Germinal center (tissue), 1 donor: ENCODE measurements at places on chromosomes 5 and 9.

- no peak for DNase-seq
Observed at GRCh38 chr5:173859408-173860159, 28.6 kb upstream of the CPEB4 start.

GRCh38 chr5:102800427-102800826 is 45.3 kb downstream of the PAM start:
- DNase-seq: no peak

DNA sequence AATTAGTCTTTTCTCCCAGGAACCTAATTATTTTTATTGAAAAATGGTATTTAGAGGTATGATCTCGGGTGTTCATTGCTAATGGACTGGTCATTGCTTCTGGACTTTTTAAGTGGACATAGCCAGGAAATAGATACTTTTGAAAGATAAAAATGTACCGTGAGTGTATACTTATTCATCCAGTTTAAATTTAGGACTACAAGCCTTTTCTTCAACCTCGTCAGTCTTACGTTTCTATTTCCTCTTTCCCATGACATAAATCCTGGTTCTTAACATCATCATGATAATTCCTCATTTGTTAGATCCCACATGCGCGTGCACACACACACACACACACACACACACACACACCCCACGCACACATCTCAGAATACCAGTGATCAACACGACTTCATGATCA is 15.1 kb downstream of the PDE8B start:
- DNase-seq: no peak

GRCh38 chr9:87659534-87660419 is 66.1 kb upstream of the CTSL start:
- DNase-seq: no peak

GRCh38 chr5:175257847-175258194 is 186.2 kb downstream of the DRD1 start:
- no peak for DNase-seq

- no peak for DNase-seq
Observed at GRCh38 chr5:154465169-154465568, 12.9 kb downstream of the HAND1 start.

DNA sequence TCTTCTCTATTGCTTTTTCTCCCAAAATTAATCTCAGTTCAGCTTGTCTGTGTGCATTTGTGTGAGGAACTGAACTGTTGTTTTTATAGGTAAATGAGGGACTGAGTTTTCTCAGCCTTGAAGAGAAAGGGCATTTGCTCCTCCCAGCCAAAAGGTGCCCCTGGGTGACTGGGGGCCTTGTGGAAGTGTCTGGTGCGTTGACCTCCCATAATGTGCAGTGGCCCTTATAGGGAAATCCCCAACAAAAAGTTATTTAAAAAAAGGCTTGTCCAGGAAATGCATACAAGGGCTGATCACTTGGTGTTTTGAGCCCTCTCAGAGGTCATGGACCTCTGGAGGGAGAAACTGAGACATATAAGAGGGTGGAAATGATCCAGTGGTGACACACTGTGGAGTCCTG is 239.7 kb upstream of the KLF9 start:
- no peak for DNase-seq

GRCh38 chr9:133334161-133334560 is 1.8 kb downstream of the SURF6 start:
- no peak for DNase-seq

GRCh38 chr9:122121931-122122330 is 28.8 kb upstream of the TTLL11 start:
- DNase-seq: no peak

DNA sequence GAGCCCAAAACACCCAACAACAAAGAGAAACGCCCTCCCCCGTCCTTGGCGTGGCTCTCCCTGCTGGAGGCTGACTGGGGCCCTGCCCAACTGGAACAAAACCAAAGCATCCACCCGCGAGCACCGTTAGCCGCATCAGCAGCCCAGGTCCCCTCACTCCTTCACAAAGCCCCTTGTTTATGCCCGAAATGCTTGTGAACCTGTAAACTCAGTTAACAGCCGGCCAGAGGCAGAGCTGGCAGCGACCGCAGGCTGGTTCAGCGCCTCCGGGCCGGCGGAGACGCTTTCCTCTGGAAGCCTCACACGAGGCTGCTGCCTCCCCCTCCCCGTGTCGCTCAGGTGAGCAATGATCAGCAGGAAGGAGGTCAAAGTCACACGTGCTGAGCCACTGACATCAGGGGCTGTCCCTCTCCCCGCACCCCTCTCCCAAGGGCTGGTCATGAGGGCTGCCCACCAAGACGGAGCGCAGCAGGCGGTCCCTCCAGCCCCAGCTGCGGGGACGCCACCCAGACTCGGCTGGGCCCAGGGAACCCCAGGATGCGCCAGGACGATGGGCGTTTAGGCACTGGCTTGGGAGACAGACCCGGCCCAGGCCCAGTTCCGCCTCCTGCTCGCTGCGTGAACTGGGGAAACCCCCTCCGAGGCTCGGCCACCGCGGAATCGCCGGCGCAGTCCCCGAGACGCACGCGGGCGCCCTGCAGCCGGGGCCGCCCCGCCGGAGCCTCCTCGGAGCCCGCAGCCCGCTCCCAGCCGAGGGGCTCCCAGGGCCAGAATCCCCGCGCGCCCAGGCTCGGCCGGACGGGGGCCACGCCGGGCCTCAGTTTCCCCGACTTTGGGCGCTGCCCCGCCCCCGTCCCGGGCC is 563 bp downstream of the SNAPC4 start:
- DNase-seq: peak; percentile 46

- no peak for DNase-seq
Observed at GRCh38 chr9:84821431-84821830, 151.9 kb downstream of the NTRK2 start.

DNA sequence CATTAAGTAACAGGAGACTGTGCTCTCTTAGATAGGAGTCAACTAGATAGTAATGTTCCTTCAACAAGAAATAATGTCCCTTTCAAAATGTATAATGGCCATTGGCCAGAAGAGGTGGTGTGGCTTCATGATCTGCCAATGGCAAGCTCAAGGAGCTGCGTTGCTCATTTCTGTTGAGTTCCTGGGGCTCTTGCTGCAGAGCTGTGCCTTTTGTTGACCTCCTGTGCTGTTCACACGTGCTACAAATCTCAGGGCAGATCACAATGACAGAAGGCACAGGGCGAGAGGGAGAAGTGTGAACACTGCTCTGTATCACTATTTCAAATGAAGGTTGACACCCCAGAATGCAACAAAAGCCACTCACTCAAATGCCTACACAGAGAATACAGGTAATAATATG is 16.0 kb upstream of the TBC1D2 start:
- DNase-seq: no peak

DNA sequence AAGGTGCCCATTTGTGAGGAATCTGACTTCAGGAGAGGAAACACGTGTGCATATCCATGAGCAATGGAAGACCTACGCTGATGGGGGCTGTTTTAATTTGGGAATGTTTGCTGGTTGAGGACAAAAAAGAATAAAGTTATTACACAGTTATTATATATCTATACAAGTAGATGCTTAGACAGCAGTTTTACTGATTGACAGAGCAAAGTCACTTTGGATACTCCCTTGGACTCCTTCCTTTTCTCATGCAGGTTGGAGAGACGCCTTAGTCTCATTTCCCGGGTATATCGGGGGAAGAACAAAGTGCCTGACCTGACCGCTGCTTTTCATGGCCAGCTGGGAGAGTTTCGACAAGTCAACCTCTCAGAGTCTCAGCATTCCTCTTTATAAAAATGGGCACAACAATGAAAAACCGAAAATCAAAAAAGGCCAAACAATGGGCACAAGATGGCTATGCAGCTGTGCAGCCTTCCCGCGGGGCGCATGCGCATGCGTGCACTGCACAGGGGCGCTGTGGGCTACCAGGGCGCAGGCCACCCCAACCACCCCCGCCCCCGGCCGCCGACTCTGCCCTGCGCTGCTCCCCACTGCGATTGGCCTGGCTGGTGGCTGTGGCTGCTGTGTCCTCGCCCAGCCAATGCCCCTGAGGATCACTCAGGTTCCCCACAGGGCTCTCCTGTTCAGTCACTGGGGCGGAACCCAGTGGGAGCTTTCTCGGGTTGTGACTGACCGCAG is 18.1 kb downstream of the NFIL3 start:
- DNase-seq: no peak

DNA sequence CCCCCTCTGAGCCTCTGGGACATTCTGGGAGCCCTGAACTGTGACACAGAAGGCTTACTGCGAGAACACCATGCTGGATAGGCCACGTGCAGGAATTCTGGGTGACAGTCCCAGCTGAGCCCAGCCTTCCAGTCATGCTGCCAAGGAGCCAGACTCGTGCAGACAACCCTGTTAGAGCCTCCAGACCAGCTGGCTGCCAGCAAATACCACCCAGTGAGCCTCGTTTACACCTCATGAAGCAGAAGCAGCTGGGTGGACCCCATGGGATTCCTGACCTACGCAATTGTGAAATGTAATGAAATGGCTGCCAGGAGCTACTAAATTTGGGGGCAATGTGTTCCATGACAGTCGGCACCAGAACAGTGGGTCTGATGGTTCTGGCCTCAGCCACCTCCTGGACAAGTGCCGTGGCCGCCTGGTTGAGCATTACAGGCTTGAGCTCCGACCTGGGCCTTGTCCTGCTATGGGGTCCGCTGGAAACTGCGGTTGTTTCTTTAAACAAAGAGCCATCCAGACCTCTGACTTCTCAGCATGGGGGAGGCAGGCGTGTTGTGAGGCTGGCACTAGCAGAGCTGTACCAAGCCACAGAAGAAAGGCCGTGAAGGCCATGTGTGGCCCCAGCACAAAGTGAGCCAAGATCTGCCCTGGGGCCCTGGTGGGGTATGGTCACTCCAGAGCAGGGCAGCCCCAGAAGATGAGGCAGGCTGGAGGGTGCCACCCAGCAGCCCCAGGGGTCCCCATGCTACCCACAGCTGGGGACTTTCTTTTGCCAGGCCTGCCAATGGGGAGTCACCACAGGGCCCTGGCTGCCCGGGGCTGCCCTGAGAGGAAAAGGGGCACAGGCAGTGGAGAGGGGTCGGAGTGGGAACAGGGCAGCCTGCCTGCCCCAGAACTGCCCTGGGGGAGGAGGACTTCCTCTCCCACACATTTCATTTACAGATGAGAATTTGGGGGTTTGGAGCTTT is 19.3 kb upstream of the RXRA start:
- DNase-seq: no peak

DNA sequence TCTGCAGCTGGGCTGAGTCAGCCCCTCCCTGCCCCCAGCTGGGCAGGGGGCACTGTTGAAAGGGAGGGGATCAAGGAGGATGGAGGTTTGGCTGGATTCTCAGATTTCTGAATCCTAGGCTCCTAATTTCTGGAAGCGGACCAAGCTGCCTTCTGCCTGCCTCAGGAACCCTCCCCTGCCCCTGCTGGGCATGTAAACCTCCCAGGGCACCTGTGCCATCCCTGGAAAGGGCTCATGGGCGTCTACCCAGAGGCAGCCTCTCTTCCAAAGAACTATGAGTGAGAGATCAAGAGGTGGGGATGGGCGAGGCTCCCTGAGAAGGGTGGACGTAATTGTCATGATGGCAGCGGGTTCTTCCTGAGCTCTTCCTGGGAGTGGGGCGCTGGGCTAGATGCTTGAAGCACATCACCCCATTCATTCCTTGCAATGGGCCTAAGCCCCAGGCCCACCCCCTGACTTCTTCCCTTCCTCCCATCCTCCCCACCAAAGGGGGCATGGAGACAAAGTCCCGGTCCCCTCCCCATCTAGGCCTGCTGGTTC is 21.6 kb downstream of the CSF1R start:
- DNase-seq: no peak

DNA sequence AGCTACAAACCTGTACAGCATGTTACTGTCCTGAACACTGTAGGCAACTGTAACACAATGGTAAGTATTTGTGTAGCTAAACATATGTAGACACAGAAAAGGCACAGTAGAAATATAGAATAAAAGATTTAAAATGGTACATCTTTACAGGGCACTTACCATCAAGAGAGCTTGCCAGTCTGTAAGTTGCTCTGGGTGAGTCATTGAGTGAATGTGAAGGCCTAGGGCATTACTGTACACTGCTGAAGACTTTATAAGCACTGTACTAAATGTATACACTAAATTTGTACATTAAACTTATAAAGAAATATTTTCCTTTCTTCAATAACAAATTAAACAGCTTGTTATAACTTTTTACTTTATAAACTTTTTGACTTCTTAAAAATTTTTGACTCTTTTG is 20.5 kb downstream of the ADRB2 start:
- DNase-seq: no peak

DNA sequence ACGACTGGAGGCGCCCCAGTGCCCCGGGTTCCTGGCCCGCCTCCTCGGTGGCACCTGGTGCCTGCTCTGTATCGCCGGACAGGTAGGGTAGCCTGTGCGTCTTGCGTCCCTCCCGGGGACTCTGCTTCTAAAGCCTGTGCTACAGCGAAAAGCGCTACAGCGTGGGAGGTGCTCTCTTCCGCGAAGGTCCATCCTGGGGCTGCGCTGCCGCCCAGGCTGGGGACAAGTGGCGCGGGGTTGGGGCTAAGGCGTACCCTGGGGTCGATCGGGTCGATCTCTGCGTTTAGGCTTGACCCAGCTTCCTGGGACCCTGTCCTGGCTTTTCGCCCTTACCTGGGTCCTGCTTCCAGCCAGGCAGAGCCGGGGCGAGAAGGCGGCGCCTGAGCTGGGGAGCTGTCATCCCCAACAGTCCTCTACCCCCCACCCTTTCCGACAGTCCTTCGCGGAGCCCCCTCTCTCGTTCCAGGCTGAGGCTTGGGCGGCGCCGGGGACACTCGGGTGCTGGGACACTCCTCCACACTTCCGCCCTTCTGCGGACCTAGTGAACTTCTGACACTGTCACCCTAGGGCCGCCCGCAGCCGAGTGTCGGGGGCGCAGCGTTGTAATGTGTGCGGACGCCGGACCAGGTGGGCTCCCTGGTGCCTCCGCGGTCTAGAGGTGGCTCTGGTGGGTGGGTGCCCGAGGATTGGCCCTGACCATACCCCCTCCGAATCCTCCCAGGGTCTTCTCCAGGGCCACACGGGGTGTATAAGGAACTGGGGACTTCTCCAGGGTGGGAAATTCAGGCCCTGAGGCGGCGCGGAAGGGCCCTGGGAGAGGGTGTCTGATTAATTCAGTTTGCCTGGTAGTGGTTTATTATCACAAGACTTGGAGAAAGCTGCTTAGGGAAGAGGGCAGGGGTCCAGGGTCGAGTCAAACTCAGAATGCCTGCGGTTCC is 328.2 kb downstream of the SH3GL2 start:
- DNase-seq: peak; percentile 3

GRCh38 chr5:43432486-43433375 is 20.5 kb upstream of the CCL28 start:
- DNase-seq: no peak
